ENCODE measurements at places on chromosomes 1 and 21. TPM values are rescaled to one million over a fixed set of nuclear protein-coding genes. Genes with fewer than 3 reads are reported as not detected.

The S100A7A gene
- 0.24 TPM for polyA plus RNA-seq

The KRTAP19-3 gene
- polyA plus RNA-seq: not detected

The TAS1R1 gene
- not detected for polyA plus RNA-seq

The TBX15 gene
- polyA plus RNA-seq: not detected

The SEMA6C gene
- 32.5 TPM for polyA plus RNA-seq

The ARTN gene
- 2.2 TPM for polyA plus RNA-seq

The TDRD5 gene
- polyA plus RNA-seq: not detected

The SHE gene
- not detected for polyA plus RNA-seq

The OVAAL gene
- polyA plus RNA-seq: not detected

The PITHD1 gene
- 242 TPM for polyA plus RNA-seq

The C8B gene
- polyA plus RNA-seq: not detected

The ITGB2 gene
- polyA plus RNA-seq: not detected

The OR10Z1 gene
- not detected for polyA plus RNA-seq

The CXADR gene
- polyA plus RNA-seq: 174 TPM

The OLIG2 gene
- polyA plus RNA-seq: 0.84 TPM

The MEAF6 gene
- polyA plus RNA-seq: 333 TPM

The PLA2G5 gene
- not detected for polyA plus RNA-seq

The PDZK1 gene
- polyA plus RNA-seq: 0.88 TPM

The RGSL1 gene
- not detected for polyA plus RNA-seq

The FAM151A gene
- not detected for polyA plus RNA-seq

The SPRR4 gene
- not detected for polyA plus RNA-seq

The ARHGAP29 gene
- polyA plus RNA-seq: 1.7 TPM

The S100B gene
- not detected for polyA plus RNA-seq

The NLRP3 gene
- 0.36 TPM for polyA plus RNA-seq

The C1QC gene
- not detected for polyA plus RNA-seq

The GUCA2A gene
- not detected for polyA plus RNA-seq

The REN gene
- not detected for polyA plus RNA-seq
